NCI-H1092 (cell line): ENCODE measurements at places on chromosomes 13 and 19.

DNA sequence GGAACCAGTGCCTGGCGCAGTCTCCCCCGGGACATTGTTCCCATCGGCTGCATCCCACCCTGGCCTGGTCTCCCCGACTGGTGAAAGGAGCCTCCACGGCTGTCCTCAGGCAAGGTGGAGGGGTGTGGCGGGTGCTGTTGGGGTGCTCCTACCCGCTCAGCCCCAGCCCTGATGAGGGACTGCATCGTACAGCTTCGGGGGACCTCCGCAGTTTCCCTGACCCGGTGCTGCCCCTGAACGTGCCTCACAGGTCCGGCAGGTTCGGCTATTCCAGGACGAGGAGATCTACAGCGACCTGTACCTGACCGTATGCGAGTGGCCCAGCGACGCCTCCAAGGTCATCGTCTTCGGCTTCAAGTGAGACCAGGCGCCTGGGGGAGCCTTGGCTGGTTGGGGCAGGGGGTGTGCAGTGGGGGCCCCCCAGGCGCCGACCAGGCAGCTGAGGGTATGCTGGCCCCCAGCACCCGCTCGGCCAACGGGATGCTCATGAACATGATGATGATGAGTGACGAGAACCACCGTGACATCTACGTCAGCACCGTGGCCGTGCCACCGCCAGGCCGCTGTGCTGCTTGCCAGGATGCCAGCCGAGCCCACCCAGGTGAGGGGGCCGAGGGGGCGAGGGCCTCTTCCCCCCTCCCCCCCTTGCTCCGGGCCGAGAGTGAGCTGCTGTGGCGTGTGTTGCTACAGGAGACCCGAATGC is 3.5 kb downstream of the DCAF15 start:
- DNase-seq, result no peak

GRCh38 chr19:46066471-46066870 is 25.7 kb upstream of the IGFL4 start:
- no peak for DNase-seq

- DNase-seq, result no peak
Observed at GRCh38 chr19:15213715-15214381, 13.1 kb upstream of the NOTCH3 start.

GRCh38 chr13:75153386-75153785 is 328.6 kb downstream of the TBC1D4 start:
- DNase-seq, result no peak

GRCh38 chr13:28621449-28621848 is 37.5 kb upstream of the POMP start:
- DNase-seq, result no peak

DNA sequence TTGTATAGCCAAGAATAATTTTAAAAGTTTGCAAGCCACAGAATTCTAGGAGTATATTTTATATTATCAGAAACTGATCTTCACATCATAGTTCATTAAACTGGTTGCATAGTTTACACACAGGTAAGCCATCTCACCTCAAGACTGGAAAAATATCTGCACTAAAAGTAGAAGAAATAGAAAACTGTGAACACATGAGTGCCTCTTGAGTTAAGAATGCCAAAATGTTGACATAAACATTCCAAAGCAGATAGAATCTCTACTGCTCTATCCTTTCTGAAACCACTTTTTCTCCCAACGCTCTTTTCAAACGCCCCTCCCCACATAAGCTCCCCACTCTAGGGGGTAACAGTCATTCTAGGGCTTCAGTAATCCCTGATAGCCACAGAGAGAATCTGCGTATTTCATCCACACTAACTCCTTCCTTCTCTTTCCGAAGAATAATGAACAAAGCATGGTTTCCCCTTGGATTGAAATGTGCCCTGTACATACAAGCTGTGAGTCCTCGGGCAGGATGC is 201.5 kb downstream of the IRS2 start:
- DNase-seq, result no peak

DNA sequence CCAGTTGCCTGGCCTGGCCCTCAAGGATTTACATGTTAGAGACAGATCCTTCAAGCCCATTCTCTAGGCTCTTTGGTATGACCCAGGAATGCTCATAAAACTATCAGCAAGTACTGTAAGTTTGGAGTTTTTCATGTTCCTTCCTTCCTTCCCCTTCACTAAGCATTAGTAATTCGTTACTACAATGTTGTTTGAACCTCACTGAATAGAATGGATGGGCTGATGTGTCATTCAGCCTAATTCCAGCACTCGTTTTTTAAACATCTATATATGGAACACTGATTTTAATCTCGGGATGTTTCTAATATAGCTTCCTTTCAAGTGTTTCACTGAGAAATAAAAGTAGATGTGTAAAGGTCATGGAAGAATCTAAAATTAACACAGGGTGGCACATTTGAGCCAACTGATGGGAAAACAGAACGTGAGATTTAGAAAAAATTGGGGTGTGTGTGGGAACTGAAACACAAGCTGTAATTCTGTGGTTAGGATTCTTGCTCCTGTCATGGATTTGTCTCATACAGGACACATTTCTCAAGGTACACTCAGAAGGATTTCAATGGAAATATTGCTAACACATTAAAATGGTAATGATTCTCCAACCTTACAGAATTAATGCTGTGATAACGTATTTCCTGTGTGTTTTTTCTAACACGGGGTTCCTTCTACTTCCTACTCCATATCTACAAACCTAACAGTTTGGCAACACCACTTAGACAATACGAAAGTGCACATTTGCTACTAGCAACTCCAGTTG is 93.4 kb downstream of the FLT1 start:
- no peak for DNase-seq

DNA sequence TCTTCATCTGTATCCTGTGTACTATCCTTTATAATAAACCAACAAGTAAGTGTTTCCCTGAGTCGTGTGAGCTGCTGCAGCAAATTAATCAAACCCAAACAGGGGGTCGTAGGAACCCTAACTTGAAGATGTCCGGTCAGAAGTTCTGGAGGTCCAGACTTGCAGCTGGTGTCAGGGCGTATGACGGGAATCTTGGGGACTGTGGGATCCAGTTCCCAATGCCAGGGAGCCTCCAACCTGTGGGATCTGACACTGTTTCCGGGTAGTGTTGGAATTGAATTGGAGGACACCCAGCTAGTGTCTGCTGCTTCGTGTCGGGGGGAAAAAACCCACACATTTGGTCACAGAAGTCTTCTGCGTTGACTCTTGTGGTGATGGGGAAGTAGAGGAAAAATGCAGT is 52.1 kb upstream of the AMER2 start:
- no peak for DNase-seq

GRCh38 chr19:1465191-1466016 is 13.6 kb downstream of the C19orf25 start:
- no peak for DNase-seq

DNA sequence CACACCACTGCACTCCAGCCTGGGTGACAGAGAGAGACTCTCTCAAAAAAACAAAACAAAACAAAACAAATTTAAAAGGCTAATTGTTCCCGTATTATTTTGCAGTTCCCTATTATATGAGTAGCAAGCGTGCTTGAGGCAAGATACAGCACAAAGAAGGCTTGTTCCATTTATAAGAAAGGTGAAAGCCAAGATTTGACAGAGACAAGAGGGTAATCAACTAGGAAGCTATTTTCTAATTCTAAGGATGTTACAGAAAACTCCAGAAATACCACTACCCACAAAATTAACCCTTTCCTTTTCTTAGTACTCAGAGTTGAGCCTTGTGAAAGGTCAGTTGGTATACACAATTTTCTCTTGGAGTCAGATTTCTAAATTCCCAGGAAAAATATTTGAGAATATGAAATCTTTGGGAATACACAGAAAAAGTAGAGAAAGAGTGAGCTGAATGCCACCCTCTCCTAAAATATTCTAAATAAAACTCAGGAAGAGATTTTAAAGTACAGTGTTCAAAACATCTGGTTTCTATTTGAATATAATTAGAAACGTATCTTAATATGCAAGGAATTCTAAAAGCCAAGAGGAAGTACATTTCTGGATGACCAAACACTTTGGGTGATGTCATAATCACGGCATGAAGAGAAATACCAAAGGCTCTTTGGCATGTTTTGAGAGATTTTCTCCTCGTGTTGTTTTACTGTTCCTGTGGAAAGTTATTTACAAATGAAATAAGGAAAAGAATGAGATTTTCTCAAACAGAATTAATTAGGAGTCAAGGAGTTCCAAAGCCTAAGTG is 63.0 kb upstream of the FLT1 start:
- DNase-seq, result no peak

GRCh38 chr19:3670796-3671679 is 29.2 kb downstream of the PIP5K1C start:
- DNase-seq, result no peak

GRCh38 chr19:7729211-7729610 is 2.7 kb downstream of the CLEC4G start:
- DNase-seq, result no peak

- no peak for DNase-seq
Observed at GRCh38 chr13:110784704-110785103, 71.2 kb downstream of the ING1 start.

- no peak for DNase-seq
Observed at GRCh38 chr13:67854990-67855389, 624.9 kb upstream of the PCDH9 start.

DNA sequence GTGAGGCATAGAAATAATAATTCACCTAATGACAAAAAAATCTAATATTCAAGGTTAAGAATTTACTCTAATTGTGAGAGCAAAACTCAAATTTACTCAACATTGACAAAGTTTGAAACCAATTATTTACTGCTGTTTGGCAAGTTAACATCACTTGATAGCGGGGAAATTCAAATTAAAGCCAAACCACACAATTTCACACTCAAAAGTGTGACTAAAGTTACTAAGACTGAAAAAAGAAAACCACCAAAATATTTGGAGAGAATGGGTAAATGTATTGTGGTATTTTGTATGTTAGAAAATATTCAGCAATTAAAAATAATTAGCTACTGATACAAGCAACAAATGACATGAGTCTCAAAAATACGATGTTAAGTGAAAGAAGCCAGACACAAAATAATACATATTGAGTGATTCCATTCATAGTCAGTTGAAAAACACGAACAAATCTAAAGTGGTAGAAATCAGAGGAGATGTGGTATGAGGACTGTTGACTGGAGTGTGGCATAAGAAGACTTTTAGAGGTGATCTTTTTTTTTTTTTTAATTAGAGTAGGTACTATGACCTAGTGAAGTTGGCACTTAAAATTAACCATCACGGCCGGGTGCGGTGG is 541.4 kb upstream of the ATXN8OS start:
- DNase-seq, result no peak
